ENCODE measurements at places on chromosomes 3 and 15.

- DNase-seq = no peak
Measured at GRCh38 chr3:49263159-49263889, 13.7 kb downstream of the C3orf62 start.

- no peak for DNase-seq
Measured at GRCh38 chr3:189673535-189673934, 42.3 kb downstream of the TP63 start.

DNA sequence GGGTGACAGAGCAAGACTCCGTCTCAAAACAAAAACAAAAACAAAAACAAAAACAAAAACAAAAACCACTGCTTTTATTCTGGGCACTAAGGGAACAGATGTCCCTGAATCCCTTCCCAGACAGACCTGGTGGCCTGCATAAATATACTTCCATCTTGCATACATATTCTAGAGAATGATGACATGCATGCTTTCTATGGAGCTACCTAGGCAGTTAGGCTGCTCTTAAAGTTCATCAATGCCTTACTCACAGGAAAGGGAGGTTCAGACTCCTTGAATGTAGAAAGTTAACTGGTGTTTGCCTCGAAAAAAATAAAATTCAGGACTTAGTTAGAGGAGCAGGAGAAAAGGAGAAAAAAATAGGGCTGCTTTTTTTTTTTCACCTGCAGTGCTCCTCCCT lies 72.6 kb downstream of the C3orf38 start:
- DNase-seq = no peak

GRCh38 chr3:154152741-154153140 lies 31.6 kb downstream of the ARHGEF26 start:
- no peak for DNase-seq

DNA sequence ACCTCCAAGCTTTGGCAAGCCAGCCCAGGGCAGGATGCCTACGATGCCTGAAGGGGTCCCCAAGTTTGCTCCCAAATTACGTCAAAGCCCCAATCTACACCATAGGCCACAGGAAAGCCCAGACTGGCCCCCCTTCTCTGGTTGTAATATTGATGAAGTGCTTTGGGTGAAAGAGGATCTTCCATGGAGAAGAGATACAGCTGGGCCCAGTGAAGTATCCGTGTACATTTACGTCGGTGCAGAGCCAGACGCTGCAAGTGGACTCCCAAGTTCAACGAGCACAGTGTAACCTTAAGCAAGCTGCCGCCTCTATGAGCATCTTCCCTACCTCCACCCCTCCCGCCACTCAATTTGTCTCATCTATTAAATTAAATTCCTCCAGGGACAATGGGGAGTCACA lies 100.1 kb upstream of the TPM1 start:
- no peak for DNase-seq

- DNase-seq = no peak
Measured at GRCh38 chr3:162112719-162113118, 616.1 kb downstream of the OTOL1 start.

DNA sequence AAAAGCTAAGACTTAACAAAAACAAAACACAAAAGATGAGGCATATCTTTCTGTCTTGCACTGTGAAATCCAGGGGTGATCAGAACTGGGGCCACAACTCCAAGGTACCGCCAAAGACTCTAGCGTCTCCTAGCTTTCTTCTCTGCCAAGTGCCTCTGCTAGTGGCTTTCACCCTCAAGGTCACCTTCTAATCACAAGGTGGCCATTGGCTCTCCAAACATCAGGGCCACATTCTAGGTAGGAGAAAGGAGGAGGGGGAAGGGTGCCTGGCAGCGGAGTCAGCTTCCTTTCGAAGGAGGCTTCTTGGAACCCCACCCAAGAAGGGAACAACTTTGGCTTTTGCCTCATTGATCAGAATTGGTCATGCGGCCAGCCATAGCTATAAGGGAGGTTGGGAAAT lies 168.8 kb upstream of the SMAD3 start:
- DNase-seq = no peak

DNA sequence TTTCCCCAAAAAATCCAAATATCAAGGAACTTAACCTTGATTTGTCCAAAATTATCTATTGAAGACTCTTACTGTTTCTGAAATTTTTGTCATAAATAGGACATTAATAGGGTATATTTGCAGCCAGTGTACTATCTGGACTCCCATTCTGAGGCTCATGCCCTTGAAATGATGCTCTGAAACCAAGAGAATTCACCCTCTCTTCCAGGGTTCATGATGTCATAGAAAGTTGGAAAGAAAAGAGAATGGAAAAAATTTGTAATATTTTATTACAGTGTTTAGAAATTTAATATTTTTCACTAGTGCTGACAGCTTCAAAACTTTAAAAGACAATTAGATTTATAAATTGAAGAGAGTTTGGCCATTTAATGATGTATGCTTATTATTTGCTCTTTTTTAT lies 712.5 kb downstream of the MCTP2 start:
- no peak for DNase-seq

GRCh38 chr15:66985653-66986052 lies 79.7 kb upstream of the SMAD3 start:
- no peak for DNase-seq

DNA sequence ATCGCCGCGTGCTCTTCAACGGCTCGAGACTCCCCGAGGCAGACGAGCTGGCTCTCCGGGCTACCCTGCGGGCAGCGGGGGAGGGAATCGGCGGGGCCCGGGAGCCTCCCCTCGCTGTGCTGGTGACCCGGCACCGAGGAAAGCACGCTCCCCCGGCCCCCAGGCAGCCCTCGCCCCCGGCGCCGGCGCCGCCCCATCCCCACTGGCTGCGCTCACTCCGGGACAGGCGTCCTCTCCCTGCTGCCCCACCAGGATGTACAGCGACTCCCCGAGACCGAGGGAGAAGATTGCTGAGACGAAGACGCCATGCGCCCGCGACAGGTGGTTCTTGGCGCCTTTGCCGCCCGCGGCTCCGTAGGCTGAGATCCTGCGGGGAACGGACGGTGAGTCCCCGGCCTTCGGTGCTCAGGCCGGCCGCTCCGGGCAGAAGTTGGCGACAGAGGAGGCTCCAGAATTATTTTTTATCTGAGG lies 1.7 kb downstream of the LTK start:
- no peak for DNase-seq

DNA sequence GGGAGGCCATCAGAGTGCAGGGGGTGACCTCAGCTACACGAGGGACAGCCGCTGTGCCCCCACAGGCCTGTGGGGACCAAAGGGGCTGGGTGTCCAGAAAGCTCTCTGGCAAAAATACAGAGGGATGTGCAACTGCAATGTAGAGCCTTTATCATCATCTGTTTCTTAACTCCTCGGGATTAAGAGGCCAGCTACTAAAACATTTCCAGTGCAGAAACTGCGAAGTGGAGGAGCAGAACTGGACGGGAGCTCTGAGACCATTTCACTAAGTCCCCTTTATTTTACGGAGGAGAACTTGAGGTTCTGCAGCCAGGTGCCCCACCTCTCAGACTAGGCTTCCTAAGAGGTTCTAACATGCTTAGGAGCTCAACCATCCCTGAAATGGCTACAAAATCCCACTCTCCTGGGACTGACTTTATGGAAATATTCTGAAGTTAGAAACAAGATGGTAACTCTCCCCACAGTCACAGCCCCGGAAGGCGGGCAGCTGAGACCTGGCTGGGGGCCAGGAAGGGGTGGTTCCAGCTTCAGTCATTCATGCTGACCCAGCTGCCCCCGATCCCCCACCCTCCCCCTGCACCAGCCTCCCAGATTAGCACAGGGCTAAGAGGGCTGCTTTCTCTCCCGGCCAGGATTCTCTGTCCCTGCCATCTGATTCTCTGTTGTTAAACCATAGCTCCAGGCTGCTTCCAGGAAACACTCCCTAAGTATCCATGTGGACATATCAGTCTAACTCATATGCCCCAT lies 40.3 kb downstream of the UMPS start:
- no peak for DNase-seq

GRCh38 chr15:68885070-68885469 lies 45.3 kb upstream of the SPESP1 start:
- no peak for DNase-seq

DNA sequence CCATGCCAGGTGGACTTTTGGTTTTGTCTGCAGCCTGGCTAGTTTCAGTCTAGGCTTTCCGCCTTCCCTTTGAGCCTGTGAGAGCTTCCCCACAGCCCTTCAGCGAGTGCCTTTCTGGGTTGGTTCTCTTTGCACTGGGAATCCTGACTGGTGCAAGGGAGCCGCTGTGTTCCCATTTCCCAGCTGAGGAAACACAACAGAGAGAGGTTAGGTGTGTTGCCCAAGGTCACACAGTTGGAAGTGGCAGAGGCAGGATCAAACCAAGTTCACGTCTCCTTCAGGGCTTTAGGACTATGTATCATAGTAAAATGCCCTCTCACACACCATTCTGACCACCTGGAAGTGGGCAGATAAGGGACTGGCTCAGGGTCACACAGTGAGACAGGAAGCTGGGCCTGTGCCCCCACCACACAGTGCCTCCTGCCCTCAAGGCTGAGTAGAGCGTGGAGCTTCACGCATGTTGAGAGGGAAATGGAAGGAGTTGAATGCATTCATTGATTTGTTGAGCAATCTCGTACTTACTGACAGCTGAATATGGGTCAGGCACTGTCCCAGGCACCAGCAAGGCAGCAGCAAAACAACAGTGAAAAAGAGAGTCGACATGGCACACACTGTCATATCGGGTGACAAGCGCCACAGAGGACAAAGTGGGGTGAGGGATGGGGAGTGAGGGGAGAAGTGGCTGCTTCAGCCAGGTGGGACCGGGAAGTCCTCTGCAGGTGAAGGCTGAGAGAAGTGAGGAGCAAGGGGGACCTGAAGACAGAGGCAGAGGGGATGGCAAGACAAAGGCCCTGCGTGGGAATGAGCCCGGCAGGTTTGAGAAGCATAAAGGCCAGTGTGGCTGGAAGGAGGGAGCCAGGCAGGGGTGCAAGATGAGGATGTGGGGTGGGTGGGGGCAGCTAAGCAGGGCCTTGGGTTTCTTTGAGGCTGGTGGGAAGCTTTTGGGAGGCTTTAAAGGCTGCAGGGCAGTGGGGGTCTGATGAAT lies 12.3 kb upstream of the ANPEP start:
- no peak for DNase-seq

DNA sequence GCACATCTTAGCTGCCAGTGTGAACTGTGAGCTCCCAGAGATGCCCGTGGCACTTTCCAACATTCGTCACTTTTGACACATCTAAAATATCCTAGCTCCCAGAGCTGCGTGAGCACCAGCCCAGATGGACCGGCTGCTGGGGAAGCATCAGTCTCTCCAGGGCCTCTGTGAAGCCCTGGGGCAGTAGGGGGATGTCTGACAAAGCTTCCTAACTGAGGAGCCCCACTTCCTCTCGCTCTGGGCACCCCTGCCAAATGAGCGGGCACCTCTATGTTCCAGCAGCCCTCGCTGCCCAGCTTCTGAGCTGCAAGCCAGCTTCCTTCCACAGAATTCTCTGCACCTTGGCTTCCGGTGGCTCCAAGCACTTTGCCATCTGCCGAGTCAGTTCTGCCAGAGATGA lies 91.1 kb downstream of the LIPC start:
- DNase-seq = no peak

DNA sequence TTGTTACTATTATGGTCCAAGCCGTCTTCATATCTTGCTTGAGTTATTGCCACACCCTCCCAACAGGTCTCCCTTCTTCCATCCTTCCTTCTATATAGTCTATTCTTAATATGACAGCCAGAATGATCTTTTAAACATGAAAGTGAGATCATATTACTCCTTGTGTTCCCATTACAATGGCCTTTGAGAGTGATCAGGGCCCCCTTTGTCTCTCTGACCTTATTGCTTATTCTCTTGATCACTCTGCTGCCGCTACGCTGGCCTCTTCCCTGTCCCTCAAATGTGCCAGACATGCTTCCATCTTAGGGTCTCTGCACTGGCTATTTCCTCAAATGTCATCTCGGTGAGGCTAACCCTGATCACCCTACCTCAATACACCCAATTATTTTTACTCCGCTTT lies 38.1 kb downstream of the UBE2E2 start:
- DNase-seq = no peak

DNA sequence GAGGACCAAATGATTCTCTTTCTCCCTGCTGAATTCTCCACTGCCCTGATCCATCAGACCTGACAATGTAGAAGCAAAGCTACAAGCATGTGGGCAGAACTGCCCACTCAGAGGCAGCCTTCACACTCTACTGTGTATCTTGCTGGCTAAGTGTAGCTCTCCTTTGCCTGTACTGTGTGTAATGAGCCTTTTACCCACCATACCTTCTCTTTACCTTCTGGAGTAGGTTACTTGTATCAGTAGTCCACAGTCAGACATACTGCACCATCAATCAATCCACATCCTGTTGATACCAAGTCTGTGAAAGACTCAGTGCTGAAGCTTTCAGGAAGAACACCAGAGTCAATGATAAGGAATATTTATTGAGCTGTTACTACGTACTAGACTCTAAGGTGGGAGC lies 440.7 kb upstream of the ARHGEF26 start:
- no peak for DNase-seq

- DNase-seq = no peak
Measured at GRCh38 chr3:151555523-151555922, 94.7 kb upstream of the IGSF10 start.

DNA sequence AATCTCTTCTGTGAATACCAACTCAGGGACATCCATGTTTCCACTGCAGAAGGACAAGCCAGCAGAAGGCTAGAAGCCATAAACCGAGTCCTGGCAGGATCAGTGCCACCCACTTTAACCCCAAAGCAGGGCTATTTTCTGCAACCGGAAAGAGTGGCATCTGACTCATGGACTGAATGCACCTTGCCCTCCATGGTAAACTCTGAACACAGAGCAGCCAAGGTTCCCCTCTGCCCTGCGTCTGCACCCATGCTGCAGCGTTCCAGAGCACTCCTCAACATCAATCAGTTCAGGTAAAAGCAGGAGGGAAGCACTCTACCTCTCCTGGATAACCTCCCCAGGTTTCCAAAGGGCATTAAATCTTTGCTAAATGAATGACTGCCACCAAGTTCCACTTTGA lies 801 bp upstream of the NGRN start:
- no peak for DNase-seq

DNA sequence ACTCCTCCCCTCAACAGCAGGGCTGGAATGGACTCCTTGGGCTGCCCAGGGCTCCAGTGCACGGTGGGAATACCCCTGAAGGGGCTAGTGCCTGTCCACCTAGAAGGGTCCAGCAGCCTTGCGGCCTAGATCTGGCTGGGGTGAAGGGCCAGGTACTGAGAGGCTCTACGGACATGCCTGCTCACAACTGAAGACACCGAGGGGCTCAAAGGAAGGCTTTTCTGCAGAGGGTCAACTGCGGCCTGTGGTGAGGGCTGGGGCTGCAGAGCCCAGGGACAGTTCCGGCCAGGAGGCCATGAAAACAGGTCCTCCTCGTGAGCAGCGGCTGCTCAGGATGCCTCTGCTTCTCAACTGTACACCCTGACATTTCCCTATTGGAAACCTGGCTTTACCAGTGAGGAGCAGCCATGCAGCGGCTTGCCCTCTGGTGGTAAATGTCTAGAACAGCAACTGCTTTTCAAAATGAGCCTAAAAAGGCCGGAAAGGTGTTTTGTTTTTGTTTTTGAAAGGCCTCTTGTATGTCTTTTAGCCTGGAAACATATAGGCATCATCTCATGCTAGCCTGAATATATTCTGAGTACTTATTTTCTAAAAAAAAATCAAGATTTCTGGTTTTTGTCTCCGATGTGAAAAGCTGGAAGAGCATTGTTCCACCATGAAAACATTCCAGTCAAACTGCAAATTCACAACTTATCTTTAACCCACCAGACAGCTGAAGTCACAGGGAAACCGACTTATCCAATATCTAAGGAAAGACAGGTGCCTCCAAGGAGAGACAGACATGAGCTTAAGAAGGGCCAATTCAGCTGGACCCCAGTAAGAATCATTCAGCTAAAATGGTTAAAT lies 163.4 kb downstream of the KLF13 start:
- peak; percentile 19 for DNase-seq

- no peak for DNase-seq
Measured at GRCh38 chr3:36937492-36937891, 7.4 kb downstream of the TRANK1 start.

- DNase-seq = no peak
Measured at GRCh38 chr15:80375968-80376891, 28.0 kb upstream of the ARNT2 start.
